ENCODE measurements at places on chromosomes 3 and 15.

DNA sequence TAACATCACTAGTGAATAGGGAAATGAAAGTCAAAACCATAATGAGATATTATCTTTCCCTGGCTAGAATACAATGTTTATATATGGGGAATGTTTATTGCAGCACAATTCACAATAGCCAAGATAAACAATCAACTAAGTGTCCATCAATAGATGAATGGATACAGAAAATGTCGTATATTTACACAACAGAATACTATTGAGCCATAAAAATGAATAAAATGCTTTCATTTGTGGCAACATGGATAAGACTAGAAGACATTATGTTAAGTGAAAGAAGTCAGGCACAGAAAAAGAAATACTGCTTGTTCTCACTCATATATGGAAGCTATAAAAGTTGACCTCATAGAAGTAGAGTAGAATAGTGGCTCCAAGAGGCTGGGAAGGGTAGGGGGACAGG, 65.2 kb downstream of the SLC9C1 start:
- DNase-seq = no peak

GRCh38 chr3:158748237-158748828, 16.1 kb upstream of the RARRES1 start:
- no peak for DNase-seq

DNA sequence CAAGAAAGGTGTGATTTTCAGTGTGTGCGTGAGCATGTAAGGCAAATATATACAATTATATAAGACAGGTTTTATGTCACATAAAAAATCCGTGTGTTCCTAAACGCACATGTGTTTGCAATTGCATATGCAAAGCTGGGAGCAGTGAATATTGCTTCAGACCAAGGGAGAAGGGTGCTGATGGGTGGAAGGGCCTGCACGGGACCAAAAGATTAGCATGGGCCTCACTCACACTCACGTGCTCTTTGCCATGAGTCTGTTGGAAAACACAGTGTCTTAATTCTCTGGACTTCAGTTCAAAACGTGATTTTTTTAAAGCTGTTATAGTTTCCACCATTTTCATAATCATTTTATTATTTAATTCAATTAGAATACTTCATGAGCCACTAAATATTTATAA, 7.2 kb upstream of the ARRDC4 start:
- no peak for DNase-seq

DNA sequence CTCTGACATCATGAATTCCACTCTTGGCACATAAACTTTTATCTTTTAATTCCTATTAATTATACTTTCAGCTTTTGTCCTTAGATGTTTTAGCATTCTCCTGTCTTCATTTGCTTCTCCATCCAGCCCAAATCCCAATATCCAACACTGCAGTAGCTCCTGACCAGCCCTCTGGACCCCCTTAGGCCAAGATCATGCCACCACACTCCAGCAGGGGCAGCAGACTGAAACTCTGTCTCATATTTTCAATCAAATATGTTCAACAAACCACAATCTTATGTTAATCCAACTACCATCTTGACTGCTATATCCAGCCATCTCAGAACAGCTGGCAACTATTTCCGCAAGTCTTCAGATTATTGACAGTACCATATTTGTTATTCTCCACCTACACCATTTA, 315.8 kb upstream of the ROBO2 start:
- no peak for DNase-seq

DNA sequence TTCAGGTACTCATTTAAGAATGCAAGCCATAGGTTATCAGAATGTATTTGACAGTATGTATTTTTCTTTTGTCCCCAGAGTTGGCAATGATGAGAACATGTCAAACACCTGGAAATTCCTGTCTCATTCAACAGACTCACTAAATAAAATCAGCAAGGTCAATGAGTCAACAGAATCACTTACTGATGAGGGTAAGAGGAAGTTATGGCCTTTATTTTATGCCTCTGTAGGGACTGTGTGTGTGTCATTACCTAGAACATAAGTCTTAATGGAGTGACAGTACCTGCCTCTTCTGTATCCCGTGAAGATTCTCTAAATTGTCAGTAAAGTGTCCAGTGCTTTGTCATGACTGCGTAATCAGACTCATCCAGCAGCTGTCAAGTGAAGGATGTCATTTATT, 77.5 kb downstream of the KLHL25 start:
- DNase-seq = no peak

DNA sequence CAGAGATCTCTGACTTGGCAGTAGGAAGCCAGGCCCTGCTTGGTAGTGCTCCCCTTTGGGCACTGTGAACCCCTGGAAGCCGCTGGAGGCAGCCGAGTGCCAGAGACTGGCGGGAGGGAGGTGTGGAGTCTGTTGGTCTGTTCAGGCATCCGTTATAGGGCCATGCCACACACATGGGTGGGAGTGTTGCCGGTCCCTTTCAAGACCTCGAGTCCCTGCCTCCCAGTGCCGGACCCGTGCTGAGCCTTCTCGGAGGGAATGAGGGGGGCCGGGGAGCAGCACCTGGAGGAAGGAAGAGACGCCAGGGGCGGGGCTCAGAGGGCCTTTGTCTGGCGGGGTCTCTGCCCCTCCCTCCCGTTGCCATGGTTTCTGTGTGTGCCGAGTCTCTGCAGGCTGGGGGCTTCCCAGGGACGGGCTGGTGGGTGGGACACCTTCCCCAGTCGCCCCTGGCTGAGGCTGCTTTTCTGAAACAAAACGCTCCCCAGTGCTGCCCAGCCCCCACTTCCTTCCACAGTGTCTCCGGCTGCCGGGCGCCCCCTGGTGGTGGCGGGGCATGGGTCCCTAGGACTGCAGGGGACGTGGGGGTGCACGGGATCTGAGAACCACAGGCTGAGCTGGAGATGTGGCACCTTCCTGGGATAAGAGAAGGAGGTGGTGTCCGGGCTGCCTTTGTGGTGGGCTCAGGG, 10.0 kb downstream of the GNAI2 start:
- DNase-seq = peak; percentile 90

- DNase-seq = no peak
These were observed 200.0 kb downstream of the CACNA2D3 start for GRCh38 chr3:54322354-54322753.

DNA sequence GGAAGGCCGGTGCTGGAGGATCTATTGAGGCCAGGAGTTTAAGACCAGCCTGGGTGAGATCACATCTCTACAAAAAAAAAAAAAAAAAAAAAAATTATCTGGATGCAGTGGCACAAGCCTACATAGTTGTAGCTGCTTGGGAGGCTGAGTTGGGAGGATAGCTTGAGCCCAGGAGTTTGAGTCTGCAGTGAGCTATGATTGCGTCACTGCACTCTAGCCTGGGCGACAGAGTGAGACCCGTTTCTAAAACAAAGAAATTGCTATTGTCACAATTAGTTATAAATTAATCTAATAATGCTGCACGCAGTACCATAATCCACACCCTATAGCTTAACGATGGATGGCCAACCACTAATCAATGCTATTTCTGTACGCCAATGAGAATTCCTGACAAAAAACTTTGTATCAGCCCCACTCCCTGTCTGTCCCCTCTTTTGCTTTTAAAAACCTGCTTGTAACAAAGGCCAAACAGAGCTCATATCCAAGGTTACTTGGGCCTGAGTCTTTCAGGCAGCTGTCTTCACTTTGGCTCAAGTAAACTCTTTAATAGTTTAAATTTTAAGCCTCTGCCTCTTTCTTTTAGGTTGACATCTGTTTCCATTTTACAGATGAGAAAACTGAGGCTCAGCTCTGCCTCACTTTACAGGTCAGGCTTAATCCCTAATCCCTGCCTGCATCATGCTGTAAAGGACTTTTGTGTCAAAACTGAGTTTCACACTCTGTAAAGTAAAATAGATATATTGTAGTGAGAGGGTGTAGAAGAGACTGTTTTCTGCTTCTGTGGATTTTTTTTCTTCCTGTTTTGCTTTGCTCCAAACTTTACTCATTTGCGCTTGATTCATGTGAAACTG, 10.9 kb downstream of the FLNB start:
- no peak for DNase-seq

- DNase-seq = no peak
These were observed 3.2 kb downstream of the GLYCTK start for GRCh38 chr3:52290596-52291507.

- DNase-seq = no peak
These were observed 3.0 kb upstream of the TFDP2 start for GRCh38 chr3:142152384-142152783.

- DNase-seq = no peak
These were observed 48.7 kb upstream of the OCA2 start for GRCh38 chr15:28147801-28148200.
